Activated CD4-positive, alpha-beta T cell treated with anti-CD3 and anti-CD28 coated beads for 36 hours (primary cell): ENCODE measurements at places on chromosomes 13 and 19. TPM values are rescaled to one million over a fixed set of nuclear protein-coding genes. Genes with fewer than 3 reads are reported as not detected.

DNA sequence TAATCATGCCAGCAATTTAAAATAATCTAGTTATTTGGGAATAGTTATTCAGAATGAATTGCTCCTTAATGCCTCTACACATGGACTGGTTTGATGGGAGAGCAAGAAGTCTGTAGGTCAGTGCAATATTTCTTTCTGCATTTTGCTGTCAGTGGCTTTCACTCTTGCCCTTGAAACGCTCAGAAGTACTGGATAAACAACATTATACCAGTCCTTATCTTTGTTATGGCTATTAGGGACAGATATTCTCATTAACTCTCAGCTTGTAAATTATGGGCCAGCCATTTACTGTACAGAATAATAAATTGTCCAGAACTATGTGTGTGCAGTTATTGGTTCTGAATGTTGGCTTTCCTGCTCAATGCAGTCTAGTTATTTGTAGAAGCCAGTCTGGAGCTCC is 224.4 kb downstream of the OXGR1 start:
- DNase-seq = no peak
- no peaks in the 10 kb centered on the region for H3K36me3 ChIP-seq
- no peaks in the 10 kb centered on the region for H3K27me3 ChIP-seq
- H3K4me1 ChIP-seq = no peaks in the 10 kb centered on the region
- no peak overlapping the region for H3K27ac ChIP-seq
- H3K4me3 ChIP-seq = no peak overlapping the region

DNA sequence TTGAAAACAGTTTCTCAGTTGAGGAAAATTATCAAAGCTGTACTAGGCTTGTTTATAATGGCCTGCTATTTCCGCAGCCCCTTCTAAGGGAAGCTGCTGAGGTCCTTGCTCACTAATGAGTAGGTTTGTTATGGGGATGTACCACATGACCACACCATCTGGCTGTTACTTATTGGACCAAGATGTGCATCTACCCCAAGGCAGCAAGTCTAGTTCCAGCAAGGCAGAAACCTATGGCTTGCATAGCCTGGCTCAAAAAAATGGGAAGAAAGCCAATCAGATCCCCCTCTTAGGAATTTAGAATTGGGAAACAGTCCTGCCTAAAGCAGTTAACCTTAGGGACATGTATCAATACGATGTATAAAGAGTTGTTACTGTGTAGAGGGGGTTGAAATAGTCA is 186.5 kb upstream of the SPRY2 start:
- no peaks in the 10 kb centered on the region for H3K36me3 ChIP-seq
- DNase-seq = no peak
- no peak overlapping the region for H3K27ac ChIP-seq
- peaks cover 2% of the 10 kb centered on the region for H3K27me3 ChIP-seq
- no peaks in the 10 kb centered on the region for H3K4me1 ChIP-seq

DNA sequence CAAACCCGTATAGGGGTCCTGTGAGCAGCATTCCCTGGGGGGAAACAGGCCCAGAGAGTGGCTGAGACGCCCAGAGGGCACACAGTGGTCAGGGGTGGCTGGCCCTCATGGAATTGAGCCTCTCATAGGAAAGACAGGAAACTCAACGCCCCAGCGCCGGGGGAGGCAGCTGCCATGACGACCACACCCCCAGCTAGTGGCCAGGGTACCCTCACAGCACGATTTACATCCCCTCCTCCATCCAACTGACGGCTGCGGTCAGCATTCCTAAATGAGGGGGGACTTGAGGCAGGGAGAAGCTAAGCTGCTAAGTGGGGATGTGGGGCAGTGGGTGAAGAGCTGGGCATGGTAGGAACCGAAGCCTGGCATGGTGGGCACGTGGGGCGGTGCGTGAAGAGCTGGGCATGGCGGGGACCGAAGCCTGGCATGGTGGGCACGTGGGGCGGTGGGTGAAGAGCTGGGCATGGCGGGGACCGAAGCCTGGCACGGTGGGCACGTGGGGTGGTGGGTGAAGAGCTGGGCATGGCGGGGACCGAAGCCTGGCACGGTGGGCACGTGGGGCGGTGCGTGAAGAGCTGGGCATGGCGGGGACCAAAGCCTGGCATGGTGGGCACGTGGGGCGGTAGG is 10.0 kb downstream of the MED16 start:
- H3K4me3 ChIP-seq = no peak overlapping the region
- H3K27ac ChIP-seq = no peak overlapping the region
- H3K36me3 ChIP-seq = peaks cover 17% of the 10 kb centered on the region
- H3K4me1 ChIP-seq = no peaks in the 10 kb centered on the region
- no peak for DNase-seq
- no peaks in the 10 kb centered on the region for H3K27me3 ChIP-seq

- no peak overlapping the region for H3K27ac ChIP-seq
- no peaks in the 10 kb centered on the region for H3K4me1 ChIP-seq
These were observed 145.6 kb upstream of the GJB6 start for GRCh38 chr13:20377720-20378119.

GRCh38 chr13:41345165-41345913 is 34.3 kb downstream of the NAA16 start:
- DNase-seq = no peak
- H3K36me3 ChIP-seq = peaks cover 62% of the 10 kb centered on the region
- no peak overlapping the region for H3K4me3 ChIP-seq
- H3K4me1 ChIP-seq = peaks cover 43% of the 10 kb centered on the region
- no peaks in the 10 kb centered on the region for H3K27me3 ChIP-seq

GRCh38 chr19:18205200-18205892 is 1.5 kb upstream of the RAB3A start:
- H3K4me3 ChIP-seq = peak overlapping the region; percentile 96
- no peaks in the 10 kb centered on the region for H3K27me3 ChIP-seq
- H3K4me1 ChIP-seq = peaks cover 18% of the 10 kb centered on the region
- H3K27ac ChIP-seq = peak overlapping the region; percentile 47
- peaks cover 5% of the 10 kb centered on the region for H3K36me3 ChIP-seq

- DNase-seq = no peak
- H3K4me3 ChIP-seq = no peak overlapping the region
- no peaks in the 10 kb centered on the region for H3K36me3 ChIP-seq
- H3K27ac ChIP-seq = no peak overlapping the region
- H3K27me3 ChIP-seq = peaks cover 6% of the 10 kb centered on the region
These were observed 74.7 kb upstream of the MCF2L start for GRCh38 chr13:112894423-112894672.

GRCh38 chr13:43730642-43731041 is 56.1 kb downstream of the ENOX1 start:
- H3K4me1 ChIP-seq = no peaks in the 10 kb centered on the region
- H3K27me3 ChIP-seq = peaks cover 11% of the 10 kb centered on the region
- H3K4me3 ChIP-seq = no peak overlapping the region

DNA sequence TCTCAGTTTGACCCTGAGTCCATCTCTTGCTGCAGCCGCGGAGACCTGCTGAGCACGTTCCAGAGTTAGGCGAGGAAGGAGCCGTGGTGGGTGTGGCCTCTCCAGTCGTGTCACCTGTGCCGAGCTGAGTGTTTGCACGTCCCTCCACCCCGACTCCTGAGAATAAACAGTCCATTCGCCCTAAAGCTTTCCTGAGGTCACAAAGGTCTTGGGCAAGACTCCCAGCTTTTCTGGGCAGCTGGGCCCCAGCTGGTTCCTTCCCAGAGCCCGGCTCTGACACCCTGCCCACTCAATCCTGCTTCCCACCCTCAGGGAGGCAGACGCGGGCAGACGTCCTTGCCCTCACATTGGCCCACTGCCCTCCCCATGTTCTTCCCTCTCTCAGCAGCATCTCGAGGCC is 142.2 kb downstream of the KCTD15 start:
- H3K4me3 ChIP-seq = no peak overlapping the region
- no peak overlapping the region for H3K27ac ChIP-seq
- H3K36me3 ChIP-seq = no peaks in the 10 kb centered on the region
- DNase-seq = no peak
- no peaks in the 10 kb centered on the region for H3K4me1 ChIP-seq

- DNase-seq = peak; percentile 19
- no peaks in the 10 kb centered on the region for H3K27me3 ChIP-seq
- peak overlapping the region; percentile 89 for H3K4me3 ChIP-seq
- H3K27ac ChIP-seq = peak overlapping the region; percentile 97
- peaks cover 37% of the 10 kb centered on the region for H3K36me3 ChIP-seq
- peaks cover 46% of the 10 kb centered on the region for H3K4me1 ChIP-seq
These were observed 808 bp downstream of the DNMT1 start for GRCh38 chr19:10193790-10194499.

DNA sequence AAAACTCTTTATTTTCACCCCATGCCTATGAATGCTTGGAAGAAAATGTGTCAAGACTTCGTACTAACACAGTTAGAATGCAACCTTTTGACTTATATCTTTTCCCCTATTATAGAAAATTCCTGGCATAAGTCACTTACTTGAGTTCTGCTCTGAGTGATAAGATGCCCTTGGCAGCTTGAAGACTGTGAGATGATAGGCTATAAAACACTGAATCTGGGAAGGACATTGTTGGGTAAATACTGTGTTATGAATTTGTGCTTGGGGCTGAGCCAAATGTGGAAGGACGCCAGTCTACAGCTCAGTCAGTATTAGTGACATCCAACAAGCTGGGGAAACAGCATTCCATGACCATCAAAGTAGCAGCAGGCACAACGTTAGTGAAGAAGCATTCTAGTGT is 368.0 kb upstream of the SGCG start:
- no peaks in the 10 kb centered on the region for H3K36me3 ChIP-seq
- H3K4me1 ChIP-seq = no peaks in the 10 kb centered on the region
- H3K27me3 ChIP-seq = peaks cover 4% of the 10 kb centered on the region
- H3K4me3 ChIP-seq = no peak overlapping the region

DNA sequence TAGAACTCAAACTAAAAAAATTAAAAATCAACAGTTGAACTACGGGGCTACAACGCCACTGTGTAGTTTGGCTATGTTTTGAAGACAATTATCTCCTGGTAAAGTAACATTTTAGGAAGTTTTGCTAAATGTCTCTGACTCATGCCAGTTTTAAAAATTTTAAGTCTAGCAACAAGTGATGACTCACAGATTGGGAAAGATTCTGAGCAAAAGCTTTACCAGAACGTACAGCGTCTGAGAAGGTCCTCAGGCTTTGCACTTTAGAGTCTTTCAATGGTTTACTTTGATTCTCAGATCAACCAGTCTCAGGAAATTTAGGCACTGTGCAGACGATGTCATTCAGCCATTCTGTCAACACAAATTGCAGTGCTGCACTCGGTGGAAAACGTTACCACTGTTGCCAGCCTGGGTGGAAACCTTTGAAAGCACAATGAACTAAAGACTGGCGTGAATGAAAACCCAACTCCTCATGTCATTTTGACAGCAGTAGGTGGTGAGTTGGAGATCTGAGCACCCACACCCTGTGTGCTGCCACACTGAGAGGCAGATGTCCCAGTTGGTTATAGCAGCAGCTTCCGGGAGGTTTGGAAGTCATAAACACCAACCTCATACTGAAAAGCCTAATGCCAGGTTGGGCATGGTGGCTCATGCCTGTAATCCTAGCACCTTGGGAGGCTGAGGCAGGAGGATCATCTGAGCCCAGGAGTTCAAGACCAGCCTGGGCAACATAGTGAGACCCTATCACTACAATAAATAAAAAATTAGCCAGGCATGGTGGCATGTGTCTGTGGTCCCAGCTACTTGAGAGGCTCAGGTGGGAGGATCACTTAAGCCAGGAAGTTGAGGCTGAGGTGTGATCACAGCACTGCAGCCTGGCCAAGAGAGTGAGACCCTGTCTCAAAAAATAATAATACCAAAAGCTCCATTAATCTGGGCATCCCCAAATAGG is 6.3 kb upstream of the WTIP start:
- peaks cover 27% of the 10 kb centered on the region for H3K36me3 ChIP-seq
- peak; percentile 69 for DNase-seq
- peaks cover 19% of the 10 kb centered on the region for H3K4me1 ChIP-seq
- peaks cover 10% of the 10 kb centered on the region for H3K27me3 ChIP-seq
- no peak overlapping the region for H3K4me3 ChIP-seq

DNA sequence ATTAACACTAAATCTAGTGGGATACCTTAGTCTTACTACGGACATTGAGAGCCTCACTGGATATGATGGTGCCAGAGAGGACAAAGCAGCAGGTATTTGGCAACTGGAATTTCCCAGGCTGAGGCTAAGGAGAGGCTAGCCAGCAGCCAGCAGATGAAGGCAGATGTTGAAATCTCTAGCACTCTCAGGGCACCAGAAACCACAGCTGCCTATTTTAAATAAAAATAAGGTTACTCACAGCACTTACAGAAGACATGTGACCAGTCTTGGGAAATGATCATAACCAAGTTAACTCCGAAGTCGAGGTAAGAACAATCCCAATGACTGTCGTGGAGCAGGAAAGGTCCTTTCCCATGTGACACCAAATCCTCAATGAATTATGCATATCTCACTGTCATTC is 1726.0 kb downstream of the EFNB2 start:
- no peaks in the 10 kb centered on the region for H3K36me3 ChIP-seq
- DNase-seq = no peak
- no peak overlapping the region for H3K4me3 ChIP-seq
- H3K4me1 ChIP-seq = peaks cover 12% of the 10 kb centered on the region
- H3K27me3 ChIP-seq = peaks cover 2% of the 10 kb centered on the region

The WDR88 gene
- total RNA-seq = not detected

The ZFP28 gene
- total RNA-seq = 4.4 TPM

The CEACAM4 gene
- not detected for total RNA-seq

The F10 gene
- total RNA-seq = not detected

The GPR18 gene
- total RNA-seq = 6.0 TPM

The FAM187B gene
- total RNA-seq = not detected

The KIR2DL1 gene
- total RNA-seq = not detected

The PGLYRP2 gene
- 0.14 TPM for total RNA-seq
